ENCODE measurements at places on chromosomes 2 and 18.

- DNase-seq, result no peak
Observed at GRCh38 chr18:62453864-62454263, 69.0 kb upstream of the ZCCHC2 start.

DNA sequence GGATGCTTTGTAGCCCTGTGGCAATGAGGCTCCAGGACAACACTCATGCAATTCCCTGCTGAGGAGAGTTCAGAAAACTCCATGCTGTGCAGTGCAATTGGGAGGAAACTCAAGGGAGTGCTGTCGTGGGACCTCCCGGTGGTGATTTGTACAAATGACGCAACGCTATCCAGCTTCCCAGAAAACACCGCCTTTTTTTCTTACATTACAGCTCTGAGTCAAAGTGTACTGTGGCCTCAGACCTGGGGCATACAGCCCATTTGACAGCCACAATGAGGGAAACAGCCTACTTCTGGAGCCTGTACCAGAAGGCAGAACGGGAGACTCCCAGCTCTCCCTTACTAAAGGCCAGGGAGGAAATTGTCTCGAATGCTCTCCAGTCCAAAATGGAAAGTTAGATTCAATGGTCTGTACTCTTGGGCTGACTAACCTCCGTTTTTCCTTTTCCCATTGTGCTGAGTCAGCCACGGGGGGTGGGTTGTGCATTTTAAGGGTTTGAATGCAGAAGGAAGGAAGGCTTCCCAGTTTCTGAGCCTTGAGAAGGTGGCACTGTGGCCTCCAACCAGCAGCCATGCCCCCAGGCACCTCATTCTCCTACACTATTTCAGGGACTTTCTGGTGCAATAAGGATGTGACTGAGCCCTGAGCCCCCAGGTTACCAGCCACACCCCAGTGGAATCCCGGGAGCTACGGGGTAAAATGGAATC is 16.4 kb upstream of the CYP1B1 start:
- no peak for DNase-seq

GRCh38 chr2:152037743-152038435 is 61.0 kb downstream of the CACNB4 start:
- no peak for DNase-seq

DNA sequence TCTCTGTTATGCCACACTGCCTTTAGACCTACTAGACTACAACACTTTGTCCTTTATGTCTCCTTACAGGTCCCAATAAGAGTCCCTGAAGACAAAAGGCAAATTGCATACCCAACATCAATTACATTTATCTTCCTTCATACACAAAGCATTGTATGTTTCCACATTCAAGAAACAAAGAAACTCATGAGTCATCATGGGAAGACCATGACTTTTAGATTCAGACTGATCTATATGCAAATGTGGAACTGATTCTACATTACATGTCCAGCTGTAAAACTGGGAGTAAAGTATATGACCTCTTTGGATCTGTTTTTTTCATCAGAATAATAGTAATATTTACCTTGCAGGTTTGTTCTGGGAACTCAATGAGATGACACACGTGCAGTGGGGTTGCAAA is 25.2 kb upstream of the HNMT start:
- DNase-seq, result no peak

DNA sequence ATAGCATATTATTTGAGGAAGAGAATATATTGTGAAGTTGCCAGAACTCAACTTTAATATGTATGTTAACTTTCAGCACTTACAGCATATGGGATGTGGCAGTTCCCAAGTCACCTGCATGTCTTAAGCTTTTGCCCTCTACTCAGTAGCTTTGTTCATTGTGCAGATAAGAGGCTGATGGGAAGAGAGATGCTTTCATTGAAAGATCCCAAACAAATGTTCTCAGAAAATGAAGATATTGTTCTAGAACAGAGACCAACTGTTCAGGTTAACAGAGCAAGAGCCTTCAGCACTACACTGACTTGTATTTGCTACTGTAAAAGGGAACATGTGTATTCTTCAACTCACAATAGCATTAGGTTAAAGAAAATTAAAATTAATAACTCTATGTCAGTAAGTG is 28.1 kb downstream of the GAREM1 start:
- DNase-seq, result no peak
